ENCODE measurements at places on chromosomes 5 and 9.

- DNase-seq: no peak
These were observed 59.7 kb downstream of the GNA14 start for GRCh38 chr9:77588271-77588937.

GRCh38 chr5:134397196-134397595 lies 14.5 kb downstream of the CDKN2AIPNL start:
- no peak for DNase-seq

DNA sequence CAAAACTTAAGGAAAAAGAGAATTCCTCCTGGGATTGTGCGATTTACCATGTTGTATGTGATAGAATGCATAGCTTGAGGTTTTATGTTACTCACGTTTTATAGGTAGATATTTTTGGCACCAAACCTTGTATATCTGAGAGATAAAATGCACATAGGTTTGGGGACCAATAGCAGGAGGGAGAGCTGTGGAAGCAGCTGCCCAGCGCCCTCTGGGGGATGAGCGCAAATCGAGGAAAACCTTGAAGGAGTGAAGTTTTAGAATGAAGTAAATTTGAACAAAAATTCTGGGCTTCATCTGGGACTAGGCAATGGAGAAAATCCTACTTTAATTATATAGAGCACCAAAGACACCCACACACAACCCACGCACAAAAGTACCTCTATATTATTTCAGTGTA lies 197.0 kb downstream of the ADCY2 start:
- peak; percentile 6 for DNase-seq

- DNase-seq: no peak
These were observed 272.9 kb downstream of the TMEM38B start for GRCh38 chr9:105967248-105967647.
